ENCODE measurements at places on chromosomes 4 and X.

GRCh38 chr4:165689159-165689558 is 183.9 kb upstream of the TLL1 start:
- no peak for DNase-seq

DNA sequence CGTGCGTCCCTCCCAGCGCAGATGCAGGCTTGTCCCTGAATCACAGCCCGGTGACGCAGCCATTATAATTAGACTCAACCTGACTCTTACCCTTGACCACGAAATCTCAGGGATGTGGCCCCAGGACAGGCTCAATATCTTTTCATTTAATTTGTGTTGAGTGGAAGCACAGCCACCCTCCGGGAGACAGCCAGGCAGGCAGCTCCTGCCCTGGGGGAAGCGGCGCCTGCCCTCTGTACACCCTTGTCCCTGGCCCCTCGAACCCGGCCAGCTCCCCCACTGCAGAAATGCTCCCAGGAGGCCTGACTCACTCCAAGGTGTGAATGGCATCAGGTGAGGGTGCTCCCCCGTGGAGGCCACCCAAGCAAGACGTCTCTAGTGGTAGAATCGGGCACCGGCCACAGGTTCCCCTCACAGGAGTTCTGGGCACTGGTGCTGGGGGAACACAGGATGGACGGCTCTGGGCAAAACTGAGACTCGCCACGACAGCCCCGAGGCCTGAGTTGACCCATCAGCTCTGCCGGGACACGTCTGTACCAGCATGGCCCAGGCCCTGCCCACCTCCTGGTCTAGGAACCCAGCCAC is 2.7 kb downstream of the CPLX1 start:
- peak; percentile 37 for DNase-seq

DNA sequence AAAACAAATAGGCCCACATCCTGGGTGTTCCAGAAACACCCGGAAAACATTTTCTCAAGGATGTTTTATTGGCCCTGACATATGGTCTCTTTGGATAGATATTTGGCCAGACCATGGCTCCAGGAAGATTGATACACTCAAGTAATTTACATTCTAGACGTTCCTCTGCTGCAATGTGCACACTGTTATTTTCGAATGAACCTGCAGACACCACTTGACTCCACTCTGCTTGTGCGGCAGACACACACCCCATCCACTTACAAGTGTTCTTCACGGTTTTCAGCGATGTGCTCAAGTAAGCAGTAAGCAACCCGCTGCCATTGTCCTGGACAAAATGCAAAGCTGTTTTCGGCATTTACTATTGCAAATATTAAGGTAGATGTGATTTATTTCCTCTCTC is 12.0 kb upstream of the GPM6A start:
- no peak for DNase-seq

- DNase-seq = no peak
Measured at GRCh38 chr4:162075726-162076125, 88.1 kb downstream of the FSTL5 start.

DNA sequence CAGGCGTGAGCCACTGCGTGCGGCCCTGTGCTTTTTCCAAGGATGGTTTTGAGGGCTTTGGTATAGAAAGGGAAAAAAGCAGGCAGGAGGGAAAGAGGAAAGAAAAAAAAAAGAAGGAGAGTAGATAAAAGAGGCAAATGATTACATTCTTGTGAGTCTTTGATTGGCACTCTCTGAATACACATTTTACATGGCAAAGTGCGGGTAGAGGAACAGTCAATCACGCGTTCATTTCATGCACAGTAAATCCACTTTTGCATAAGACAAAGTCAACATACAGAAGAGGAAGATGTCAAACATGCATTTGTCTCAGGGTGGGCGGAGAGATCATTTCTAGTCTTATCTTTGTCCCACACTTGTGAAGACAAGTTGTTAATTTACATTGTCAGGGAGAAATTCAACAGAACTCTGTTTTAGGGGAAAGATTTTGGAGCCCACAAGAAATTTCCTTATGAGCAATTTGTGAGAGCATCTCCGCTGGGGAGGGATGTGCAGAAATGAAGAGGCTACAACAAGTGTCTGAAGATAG is 183.2 kb downstream of the DHRSX start:
- DNase-seq = no peak

GRCh38 chr4:140012688-140013486 is 141.1 kb downstream of the MAML3 start:
- peak; percentile 67 for DNase-seq

- no peak for DNase-seq
Measured at GRCh38 chrX:110440016-110440805, 81.6 kb downstream of the RTL9 start.

GRCh38 chr4:102153391-102153790 is 191.9 kb downstream of the SLC39A8 start:
- no peak for DNase-seq

DNA sequence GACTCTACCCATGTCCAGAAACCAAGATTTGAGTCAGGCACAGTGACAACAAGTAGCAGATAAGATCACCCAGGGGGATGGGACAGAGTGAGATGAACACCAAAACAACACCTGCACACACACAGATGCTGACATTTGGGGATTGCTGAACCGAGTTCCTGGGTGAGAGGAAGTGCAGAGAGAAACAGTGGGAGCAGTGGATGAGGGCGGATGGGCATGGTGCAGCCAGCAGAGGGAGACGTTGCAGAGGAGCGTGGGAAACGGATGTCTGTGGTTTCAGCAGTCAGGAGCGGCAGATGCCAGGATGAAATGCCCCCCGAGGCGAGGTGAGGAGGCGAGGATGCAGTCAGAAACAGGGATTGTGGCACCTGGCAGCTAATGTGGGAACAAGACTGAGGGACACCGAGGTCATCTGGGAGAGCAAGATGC is 78.6 kb upstream of the STS start:
- no peak for DNase-seq
